ENCODE measurements at places on chromosomes 7 and 10. TPM values are rescaled to one million over a fixed set of nuclear protein-coding genes. Genes with fewer than 3 reads are reported as not detected.
A peak's percentile ranks its signal among the peaks of the same experiment; 100 is the strongest.

The PNLIP gene
- not detected for polyA plus RNA-seq

- DNase-seq = peak; percentile 48
These were observed 127.2 kb upstream of the RSU1 start for GRCh38 chr10:16944402-16944801.

DNA sequence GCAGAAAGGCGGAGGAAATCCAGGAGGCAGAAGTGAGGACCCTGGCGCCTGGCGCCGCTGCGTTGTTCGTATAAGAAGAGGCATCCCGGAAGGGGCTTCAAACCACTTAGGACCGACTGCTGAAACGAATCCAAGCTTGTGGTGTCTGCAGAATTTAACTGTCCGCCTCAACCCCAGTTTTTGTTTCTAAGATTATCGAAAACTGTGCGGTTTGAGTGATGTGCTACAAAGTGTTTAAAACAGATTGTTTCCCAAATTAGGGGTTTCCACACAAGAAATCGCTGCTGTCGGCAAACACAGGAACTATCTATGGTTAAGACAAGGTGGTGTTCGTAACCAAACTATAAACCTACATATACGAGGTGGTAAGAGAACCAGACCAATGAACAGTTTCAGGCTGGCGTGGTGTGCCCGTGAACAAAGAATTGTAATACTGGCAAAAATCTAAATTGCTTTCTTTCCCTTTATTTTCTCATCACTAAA lies 835 bp upstream of the DGKI start:
- no peak for DNase-seq

DNA sequence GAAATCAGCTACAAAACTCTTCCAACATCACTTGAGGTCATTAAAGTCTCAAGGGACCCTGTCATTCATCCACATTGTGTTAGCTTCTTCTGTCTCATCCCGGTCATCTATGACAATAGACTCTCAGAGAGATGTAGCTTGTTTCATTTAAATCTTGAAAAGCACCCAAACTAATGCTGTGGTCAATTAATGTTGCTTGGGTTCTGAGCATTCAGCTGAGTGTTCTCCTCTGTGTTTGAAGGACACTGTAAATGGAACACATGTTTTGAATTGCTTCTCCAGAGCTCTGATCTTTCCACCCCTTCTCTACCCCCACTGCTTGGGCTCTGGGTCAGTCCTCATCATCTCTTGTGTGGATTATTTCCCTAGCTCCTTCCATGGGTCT lies 19.6 kb upstream of the ADD3 start:
- DNase-seq = no peak

DNA sequence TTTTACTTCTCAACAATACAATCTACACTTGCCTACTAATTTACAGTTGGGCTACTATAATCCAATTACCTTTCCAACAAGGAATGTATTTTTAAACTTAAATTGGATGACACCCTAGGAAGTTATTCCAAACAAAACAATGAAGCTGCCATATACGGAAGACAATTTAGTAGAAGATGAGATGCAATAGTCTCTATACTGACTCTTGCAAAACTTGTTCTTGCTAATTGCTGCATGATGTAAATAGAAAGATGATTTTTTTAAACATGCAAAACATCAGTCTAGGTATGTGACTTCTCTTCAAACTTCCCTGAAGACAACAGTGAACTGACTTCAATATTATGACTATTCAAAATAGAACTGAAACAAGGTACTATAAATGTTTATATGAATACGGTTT lies 17.6 kb downstream of the NT5C3A start:
- no peak for DNase-seq
